Stimulated activated CD4-positive, alpha-beta T cell treated with anti-CD3 and anti-CD28 coated beads, TNF-alpha, amount 100 ng/mL, for 48 hours (primary cell): ENCODE measurements at places on chromosomes 2 and 18.

GRCh38 chr2:225496568-225496967 lies 97.1 kb downstream of the NYAP2 start:
- no peak for DNase-seq

- DNase-seq: no peak
These were observed 41.5 kb downstream of the YES1 start for GRCh38 chr18:770583-770961.

DNA sequence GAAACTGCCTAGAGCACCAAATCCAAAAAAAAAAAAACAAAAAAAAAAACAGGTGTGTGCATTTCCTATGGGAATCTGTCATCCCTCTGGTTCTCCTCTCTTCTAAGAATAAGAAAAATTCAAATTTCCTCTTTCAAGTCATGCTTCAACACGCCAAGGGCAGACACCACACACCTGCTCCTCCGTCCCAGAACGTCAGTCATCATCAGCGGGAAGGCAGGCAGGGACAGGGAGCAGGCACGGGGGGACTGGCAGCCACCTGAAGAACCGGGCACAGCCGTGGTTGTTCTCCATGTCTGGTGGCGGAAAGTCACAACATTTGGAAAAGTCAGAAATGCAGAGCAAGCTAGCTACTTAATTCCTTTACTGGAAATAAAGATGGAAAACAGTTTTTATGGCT lies 214.8 kb downstream of the IKZF2 start:
- DNase-seq: no peak

- DNase-seq: no peak
These were observed 40.4 kb downstream of the ATP8B1 start for GRCh38 chr18:57762686-57763085.
